CD4-positive, CD25-positive, alpha-beta regulatory T cell (primary cell): ENCODE measurements at places on chromosomes 3 and 15. TPM values are rescaled to one million over a fixed set of nuclear protein-coding genes. Genes with fewer than 3 reads are reported as not detected.

- no peak for DNase-seq
Observed at GRCh38 chr3:147497286-147497685, 88.1 kb downstream of the ZIC1 start.

RPL15 gene
- polyA plus RNA-seq: 5,496 TPM

DNA sequence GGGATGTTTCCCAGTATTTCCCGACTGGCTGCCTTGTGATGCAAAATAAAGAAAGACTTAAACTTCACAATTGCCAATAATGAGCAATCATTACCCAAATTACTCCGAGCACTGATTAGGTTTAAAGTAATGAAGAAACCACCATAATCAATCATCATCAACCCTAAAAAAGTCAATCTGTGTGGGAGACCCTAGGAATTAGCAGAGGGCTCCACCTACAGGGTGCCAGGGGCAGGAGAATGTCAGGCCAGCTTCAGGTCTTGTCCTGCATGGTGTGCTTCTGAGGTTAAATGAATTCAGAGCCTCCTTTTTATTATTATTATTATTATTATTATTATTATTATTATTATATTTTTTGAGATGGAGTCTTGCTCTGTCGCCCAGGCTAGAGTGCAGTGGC, 478.0 kb upstream of the ARRDC4 start:
- DNase-seq: no peak

NDUFB5 gene
- 111 TPM for polyA plus RNA-seq

DNA sequence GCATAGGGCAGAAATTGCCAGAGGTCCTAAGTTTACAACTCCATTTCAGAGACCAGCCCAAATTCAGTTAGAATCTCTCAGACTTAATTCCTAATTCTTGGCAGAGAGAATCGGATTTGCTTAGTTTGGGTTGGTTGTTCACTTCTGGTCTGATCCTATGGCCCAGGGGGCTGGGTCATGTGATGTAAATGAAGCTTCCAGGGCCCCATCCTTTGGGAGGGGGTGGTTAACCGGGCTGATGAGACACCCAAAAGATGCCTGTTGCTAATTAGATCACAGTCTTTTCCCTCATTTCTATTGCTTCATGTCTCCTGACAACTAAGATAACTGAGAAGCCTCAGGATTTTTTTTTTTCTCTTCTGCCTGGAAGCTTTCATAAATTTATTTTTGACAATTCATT, 11.1 kb upstream of the ZNF620 start:
- no peak for DNase-seq

GRCh38 chr3:12687948-12688347, 24.0 kb upstream of the RAF1 start:
- no peak for DNase-seq

DNA sequence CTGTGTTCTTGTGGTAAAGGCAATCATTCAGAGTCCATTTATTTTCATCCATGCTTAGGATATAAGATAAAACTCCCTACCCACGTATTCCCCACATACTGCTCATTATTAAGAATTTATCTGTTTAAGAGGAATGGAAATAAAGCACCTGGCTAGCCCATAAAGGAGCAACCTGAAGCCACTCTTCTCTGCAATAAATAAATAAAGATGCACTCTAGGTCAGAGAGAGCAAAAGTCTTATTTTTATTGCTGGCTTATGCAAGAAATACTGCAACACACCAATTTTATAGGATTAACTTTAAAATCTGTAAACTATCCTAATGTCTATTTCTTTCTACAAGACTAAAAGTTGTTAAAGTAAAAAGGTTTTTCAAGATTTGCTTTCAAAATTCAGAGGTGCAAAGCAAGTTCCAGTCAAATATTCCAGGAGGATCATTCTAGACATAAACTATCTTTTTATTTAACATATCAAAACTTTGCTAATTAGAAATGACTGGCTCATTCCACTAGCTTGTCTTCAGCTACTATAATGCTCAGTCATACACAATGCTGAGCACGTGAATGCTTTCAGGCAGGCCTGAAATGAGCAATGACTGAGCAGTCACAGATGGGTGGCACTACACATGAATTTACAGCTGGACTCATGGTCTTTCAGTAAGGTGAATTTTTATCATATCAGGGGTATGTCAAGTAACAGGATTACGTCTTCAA, 7.1 kb downstream of the TJP1 start:
- DNase-seq: no peak

DNA sequence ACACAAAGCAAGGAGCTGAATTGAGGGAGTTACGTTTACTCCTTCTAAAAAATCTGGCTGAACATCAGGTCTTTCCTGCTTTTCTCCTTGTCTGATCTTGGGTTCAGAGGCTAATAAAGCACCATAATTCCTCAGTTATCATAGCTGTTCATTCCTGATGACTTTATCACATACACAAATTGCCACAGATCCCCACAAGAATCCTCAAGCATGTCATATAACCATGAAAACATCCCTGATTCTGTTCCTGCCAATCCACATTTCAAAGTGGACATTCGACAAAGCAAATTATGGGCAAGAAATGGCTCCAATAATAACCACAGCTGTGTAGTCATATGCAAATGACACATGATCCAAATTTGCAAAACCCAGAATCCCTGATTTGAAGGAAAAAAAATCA, 321.3 kb downstream of the MEX3B start:
- no peak for DNase-seq

DNA sequence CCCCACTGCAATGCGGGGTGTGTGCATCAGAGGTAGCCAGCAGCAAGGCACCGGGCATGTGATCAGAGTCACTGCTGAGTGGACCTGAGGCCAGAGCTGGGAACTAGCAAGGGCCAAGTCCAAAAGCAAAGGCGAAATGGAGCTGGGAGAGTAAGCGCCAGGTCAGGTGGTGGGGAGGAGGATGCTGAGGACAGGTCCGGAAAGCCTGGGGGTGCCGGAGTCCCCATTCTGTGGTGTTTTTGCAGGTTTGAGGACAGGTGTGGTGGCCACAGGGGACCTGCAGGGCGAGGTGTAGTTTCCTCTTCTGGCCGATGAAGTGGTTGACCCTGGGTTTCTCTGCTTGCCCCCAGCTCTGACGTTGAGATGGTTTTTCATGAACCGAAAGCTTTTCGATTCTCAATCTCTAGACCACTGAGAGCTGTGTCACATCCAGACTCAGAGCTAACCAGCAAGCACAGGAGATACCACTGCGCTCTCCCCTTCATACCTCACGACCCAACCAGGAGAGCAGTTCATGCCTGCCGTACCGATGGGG, 35.0 kb upstream of the HES1 start:
- no peak for DNase-seq

DNA sequence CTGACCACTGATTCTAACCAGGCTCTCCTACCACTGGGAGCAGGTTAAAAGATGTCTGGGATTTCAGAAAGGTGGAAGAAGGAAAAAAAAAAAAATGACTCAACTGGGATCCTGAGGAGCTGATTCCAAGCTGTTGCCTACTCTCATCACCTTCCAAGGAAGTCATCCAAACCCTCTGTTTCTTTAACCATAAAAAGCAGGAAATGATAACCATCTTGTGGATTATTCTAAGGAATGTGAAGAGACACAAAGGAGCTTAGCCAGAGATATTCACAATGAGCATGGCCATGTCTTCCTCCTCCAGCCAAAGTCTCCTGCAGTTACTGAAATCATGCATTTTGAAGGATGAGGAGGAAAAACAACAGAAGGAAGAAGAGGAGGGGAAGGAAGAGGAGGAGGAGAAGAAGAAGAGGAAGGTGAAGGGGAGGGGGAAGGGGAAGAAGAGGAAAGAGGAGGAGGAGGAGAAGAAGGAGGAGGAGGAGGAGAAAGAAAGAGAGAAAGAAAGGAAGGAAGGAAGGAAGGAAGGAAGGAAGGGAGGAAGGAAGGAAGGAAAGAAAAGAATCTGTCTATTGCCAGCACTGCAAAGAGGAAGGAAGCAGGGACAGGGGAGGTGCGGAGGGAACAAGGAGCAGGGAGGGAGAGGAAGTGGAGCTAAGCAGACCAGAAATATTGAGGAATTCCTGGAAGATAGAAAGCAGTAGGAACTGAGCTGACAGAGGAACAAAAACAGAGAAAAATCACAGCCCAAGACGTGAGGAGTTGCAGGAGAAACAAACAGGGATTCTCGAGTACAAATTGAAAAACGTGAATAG, 229.2 kb downstream of the UACA start:
- DNase-seq: no peak

DNA sequence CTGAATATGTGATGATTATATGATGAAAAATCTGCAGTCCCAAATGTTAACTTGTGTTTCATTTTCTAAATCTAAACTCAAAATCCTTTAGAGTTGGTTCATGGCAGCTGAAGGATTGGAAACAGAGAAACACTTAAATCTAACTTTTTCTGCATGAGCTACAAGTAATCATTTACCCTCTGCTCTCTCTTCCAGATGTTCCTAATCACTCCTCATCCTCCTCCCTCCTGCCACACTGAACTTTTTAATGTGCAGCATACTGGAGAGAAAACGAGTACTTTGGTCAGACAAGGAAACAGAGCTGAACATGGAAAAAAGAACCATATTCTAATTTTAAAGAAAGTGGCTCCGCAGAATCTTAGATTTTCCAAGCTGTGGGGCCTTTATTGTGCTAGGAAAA, 321.2 kb upstream of the COL8A1 start:
- no peak for DNase-seq

P2RY12 gene
- not detected for polyA plus RNA-seq

- no peak for DNase-seq
Observed at GRCh38 chr3:124117486-124117885, 125.6 kb upstream of the ROPN1 start.

DNA sequence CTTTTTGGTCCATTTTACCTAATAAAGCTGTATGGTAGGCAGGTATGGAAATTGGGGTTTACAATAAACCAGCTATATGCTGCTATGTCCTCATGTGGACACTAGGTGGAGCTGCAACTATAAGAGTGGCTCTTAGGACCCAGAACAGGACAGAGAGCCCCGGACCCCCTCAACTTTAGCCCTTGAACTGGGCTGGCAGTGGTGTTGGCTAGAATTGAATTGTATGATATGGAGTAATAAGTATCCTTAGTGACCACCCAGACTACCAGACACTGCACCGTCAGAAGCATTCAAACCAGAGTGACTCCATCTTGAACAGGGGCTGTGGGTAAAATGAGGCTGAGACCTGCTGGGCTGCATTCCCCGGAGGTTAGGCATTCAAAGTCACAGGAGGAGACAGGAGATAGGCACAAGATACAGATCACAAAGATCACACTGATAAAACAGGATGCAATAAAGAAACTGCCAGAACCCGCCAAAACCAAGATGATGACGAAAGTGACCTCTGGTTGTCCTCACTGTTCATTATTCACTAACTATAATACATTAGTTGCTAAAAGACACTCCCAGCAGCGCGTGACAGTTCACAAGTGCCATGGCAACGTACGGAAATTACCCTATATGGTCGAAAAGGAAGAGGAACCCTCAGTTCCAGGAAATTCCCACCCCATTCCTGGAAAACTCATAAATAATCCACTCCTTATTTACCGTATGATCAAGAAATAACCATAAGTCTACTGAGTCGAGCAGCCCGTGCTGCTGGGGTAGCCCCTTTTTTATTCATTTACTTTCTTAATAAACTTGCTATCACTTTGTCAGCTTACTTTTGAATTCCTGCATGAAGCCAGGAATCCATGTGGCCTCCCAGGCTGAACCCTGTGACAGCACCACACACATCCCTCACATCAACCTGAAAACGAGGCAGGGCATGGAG, 68.7 kb upstream of the BLM start:
- peak; percentile 46 for DNase-seq

RBPMS2 gene
- polyA plus RNA-seq: not detected

GRCh38 chr3:190558796-190559195, 44.9 kb downstream of the IL1RAP start:
- no peak for DNase-seq

PLA2G4E gene
- not detected for polyA plus RNA-seq

LXN gene
- 31.9 TPM for polyA plus RNA-seq

DNA sequence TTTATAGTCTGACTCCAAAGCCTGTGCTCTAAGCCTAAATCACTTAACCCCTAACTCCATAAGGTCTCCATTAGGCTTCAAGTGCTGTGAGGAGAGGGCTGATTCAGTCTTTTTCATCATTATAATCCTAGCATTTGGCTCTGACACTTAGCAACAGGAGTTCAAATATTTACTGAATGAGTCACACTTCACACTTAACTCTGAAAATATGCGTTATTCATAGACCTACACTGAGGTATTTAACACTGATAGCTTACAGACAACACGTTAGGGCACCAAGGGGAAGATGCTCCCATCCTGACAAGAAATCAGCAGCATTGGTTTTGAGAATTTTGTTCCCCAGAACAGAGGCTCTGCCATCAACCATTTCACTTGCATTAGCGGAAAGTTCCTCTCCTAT, 53.5 kb downstream of the MSL2 start:
- DNase-seq: no peak

DNA sequence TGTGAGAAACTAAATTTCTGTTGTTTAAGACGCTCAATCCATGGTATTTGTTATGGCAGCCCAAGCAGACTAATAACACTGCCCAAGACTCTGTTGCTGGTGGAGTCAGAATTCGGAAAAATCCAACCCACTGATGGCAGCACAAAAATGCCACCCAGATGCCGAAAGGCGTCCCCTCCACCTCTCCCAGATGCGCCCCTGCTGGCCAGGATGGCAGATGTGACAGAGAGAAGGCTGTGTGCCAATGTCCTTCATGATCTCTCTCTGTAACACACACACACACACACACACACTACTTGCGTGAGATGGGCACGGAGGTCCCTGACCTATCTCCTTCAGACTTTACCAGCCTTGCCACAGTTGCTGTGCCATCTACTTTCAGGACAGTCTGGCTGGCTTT, 10.9 kb upstream of the LYSMD4 start:
- no peak for DNase-seq

DNA sequence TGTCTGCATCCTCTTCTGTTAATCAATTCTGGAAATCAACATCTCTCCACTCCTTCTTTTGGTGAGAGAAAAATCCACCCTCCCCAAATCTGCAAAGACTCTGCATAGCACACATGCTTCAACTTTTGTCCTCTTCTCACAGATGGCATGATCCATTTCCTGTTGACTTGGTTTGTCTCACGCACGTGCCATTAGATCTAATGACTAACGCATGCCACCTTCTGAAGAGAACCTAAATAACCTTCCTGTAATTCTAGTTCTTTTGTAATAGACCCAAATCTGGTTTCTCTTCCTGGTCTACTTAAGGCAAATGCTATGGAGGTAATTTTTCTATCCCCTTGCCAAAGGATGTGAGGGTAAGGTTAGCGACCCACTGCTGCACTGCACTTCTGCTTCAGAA, 51.0 kb upstream of the ATOSA start:
- peak; percentile 74 for DNase-seq
